ENCODE measurements at places on chromosomes 12 and 14.

DNA sequence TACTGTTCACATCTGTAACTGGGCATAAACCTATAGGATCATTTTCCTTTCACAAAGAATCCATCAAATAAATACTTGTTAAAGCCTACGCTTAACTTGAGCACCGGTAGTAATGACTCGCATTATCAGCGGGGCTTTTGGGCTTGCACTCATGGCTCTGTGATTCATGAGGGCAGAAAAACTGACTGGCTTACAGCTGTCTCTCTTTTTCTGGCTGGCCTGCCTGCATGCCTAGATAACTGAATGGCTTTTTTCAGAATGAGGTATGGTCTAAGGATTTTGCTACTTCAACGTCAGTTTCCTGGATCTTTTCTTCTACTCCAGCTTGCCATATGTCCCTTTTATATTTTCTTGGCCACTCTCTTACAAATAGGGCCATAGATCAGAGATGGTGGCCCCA, 531.1 kb downstream of the NRXN3 start:
- no peak for DNase-seq

- DNase-seq: no peak
Measured at GRCh38 chr14:50864237-50864636, 7.6 kb upstream of the ABHD12B start.

DNA sequence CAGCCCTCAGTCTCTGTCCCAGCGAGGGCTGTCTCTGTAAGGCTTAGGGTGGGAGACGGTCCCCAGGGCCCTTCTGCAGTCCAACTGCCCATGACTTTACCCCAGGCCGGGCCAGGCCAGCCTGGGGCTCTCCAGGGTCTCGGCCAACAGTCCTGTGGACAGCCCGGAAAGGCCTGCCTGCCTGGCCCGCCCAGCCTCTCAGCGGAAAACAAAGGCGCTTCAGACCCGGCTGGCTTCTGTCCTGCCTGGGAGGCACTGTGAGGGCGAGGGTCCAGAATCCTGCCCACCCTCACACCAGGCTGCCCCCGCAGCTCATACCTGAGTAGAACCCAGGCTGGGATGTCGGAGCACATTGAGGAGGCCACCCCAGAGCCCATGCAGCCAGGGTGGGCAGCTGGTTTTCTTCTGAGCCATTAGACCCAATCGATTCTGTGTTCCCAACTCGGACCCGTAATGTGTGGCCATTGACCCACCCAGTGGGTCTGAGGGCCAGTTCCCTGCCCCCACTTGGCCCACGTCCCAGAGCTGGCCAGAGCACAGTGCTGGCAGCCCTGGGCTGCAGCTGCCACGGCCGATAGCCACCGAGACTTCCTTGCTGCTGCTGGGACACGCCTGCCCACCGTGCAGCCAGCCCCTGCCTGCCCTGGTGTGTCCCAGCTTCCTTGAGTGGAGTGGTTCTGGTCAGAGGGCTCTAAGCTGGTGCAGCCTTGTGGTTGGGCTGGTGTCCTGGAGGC, 1.6 kb downstream of the CRIP2 start:
- DNase-seq: no peak

GRCh38 chr14:76918256-76918781, 92.1 kb downstream of the LRRC74A start:
- no peak for DNase-seq

DNA sequence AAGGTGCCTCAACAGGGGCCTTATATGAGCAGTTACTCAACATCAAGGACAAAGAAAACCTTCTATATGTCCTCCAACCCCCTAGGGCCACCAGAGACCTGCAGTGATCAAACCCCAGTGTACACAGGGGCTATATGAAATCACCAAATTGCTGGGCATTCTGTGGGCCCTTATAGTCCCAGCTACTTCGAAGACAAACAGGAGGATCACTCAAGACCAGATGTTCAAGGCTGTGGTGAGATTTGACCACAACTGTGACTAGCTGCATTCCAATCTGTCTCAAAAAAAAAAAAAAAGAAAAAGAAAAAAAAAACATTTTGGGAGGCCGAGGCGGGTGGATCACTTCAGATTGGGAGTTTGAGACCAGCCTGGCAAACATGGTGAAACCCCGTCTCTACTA, 51.0 kb upstream of the PRB2 start:
- no peak for DNase-seq

DNA sequence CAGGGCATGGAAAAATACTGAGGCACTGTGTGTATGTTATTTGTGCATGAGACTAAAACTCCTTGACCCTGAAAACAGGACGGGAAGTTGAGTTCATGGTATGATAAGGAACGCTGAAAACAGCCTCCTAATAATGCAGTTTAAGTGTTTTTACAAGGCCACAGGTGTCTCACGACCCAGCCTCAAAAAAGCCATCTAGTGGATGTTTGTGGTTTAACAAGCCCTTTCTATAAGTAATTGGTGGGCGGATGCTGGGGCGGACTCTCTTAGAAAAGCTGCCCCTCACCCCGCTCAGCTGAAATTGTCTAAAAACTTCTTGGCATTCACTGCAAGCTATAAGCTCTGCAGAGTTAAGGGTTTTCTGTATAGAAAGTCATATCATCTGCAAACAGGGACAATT, 184.5 kb downstream of the NUBPL start:
- DNase-seq: no peak

GRCh38 chr14:74514471-74514941, 20.9 kb downstream of the ISCA2 start:
- DNase-seq: no peak

DNA sequence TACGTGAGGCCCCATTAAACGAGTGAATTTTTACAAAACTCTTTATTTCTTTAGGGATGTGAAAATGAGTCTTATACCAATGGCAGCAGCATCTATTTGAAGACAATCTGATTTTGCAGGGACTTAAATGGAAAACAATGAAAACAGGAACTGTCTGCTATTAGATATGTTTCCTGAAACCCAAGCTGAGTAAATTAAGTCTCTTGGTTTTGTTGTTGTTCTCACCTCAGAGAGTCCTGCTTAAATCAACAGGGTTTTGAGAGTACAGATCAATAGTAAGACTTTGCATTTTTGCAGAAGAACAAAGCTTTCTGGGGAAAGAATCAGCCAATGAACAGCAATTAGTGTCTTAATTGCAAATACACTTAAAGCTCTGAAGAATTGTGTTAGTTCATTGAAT, 39.1 kb upstream of the LGR5 start:
- DNase-seq: no peak

DNA sequence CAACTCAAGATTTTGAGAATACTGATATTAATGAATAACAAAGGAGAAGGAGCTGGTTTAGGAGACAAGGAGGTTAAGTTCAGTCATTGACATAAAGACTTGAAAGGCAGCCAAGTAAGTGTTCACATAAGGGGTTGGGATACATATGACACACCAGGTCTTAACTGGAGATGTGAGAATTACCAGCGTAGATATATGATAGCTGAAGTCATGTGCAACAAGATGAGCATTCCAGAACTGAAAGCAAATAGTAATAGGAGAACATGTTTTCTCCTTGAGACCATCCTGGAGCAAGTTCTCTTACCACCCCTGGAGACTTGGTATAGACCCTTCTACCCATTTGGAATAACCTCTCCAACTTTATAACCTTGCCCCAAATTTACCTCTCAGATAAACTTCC, 43.3 kb upstream of the NPFF start:
- no peak for DNase-seq

DNA sequence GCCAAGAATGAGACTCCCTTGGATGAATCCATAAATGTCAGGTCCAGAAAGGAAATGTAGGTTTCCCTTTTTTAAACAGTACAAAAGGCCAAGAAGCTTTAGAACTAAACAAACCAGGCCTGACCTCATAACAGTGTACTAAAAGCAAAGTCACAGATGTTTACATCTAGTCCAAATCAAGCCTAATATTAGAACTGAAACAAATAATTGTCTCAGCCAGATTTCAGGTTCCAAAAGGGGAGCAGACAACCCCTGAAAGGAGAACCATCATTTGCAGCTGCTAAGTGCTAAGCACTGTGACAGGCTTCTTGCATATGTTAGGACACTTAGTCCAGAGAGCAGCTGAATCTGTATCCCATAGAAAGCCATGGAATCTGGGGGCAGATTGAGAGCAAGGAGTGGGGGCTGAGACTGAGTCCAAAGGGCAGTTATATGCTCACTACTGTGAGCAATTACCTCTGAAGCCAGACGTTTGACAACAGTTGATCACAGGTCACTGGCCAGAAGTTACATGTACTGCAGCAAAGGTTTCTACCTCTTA, 90.1 kb downstream of the STXBP6 start:
- DNase-seq: no peak

GRCh38 chr14:93732524-93732923, 55.8 kb downstream of the PRIMA1 start:
- DNase-seq: no peak
